Activated CD4-positive, alpha-beta T cell treated with anti-CD3 and anti-CD28 coated beads for 1 hour (primary cell): ENCODE measurements at places on chromosomes 3 and 15.

GRCh38 chr3:171460725-171461524 lies 720 bp upstream of the TNIK start:
- DNase-seq: peak; percentile 13

DNA sequence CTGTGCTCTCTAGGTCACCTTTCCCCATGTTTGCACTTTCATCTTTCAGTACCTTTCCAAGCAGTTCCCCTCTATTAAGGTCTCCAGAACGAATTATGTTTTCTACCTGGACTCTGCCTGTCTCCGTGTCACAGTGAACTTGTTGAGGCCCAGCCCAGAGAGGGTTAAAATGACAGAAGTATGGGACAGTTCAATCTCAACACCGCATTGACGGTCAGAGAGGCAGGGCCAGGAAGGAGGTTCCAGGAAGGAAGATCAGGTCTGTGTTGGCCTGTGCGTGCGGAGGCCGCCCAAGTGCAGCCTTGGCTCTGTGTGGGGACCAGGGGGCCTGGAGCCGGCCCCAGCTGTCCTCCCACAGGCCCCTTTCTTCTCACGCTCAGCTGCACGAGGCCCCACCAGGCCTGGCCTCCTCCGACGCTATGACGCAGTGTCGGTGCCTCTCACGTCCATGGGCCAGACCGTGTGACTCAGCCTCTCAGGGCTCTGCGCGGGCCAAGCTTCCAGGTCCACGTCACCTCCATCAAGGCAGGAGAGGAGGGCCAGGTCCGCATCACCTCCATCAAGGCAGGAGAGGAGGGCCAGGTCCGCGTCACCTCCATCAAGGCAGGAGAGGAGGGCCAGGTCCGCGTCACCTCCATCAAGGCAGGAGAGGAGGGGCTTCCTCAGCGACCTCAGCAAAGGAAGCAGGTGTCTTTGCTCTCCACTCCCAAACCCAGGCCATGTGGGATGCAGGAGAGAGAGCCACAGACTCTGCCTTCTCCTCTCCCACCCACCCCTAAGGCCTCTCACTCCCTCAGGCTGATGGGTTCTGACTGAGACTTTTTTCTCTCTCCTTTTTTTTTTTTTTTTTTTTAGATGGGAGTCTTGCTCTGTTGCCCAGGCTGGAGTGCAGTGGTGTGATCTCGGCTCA lies 83.1 kb downstream of the CPN2 start:
- DNase-seq: no peak

- DNase-seq: no peak
Measured at GRCh38 chr3:71684046-71684756, 41.0 kb downstream of the EIF4E3 start.

DNA sequence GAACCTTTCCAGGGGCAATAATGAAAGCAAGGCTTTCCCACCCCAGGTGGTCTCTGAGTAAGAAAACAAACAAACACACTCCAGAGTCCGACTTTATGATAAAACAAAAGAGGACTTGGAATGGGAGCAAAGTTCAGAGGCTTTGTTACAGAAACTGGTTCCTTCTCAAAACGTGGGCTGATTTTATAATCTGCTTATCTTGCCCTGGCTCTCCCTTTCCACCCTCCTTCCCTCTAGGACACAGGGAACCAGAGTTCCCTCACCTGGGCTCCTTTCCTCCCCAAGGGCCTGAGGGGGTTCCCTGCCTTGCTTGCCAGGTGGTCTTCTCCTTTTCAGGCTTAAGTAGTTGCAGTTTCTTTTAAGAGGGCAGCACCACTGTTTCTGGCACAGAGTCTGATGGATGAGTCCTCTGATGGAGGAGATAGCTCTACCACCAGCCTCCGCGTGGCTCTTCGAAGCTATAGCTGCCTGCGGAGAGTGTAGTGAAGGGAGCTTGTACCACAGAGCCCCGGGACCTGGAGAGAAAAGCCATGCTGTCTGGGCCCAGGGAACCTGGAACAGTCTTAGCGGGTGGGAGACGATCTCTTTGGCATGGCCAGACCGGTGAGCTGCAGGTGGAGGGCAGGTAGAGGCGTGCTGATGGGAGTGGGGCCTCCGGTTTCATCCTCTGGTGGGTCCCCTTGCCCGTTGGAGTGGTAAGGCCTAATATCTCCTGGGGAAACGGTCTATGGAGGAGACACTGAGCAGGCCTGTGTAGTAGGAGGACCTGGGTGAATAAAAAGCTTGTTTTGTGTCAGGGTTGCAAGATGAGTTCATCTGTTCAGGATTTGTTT lies 68.7 kb downstream of the SMAD6 start:
- no peak for DNase-seq

DNA sequence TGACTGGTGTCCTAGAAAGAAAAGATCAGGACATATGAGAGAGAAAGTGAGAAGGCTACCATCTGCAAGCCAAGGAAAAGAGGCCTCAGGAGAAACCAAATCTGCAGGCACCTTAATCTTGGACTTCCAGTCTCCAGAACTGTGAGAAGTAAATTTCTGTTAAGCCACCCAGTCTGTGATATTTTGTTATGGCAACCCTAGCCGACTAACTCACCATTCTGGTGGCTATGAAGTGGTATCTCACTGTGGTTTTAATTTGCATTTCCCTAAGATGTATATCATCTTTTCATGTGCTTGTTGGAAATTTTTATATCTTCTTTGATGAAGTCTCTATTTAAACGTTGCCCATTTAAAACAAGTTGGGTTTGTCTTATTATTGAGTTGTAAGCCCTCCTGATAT lies 40.6 kb downstream of the ILDR1 start:
- no peak for DNase-seq

DNA sequence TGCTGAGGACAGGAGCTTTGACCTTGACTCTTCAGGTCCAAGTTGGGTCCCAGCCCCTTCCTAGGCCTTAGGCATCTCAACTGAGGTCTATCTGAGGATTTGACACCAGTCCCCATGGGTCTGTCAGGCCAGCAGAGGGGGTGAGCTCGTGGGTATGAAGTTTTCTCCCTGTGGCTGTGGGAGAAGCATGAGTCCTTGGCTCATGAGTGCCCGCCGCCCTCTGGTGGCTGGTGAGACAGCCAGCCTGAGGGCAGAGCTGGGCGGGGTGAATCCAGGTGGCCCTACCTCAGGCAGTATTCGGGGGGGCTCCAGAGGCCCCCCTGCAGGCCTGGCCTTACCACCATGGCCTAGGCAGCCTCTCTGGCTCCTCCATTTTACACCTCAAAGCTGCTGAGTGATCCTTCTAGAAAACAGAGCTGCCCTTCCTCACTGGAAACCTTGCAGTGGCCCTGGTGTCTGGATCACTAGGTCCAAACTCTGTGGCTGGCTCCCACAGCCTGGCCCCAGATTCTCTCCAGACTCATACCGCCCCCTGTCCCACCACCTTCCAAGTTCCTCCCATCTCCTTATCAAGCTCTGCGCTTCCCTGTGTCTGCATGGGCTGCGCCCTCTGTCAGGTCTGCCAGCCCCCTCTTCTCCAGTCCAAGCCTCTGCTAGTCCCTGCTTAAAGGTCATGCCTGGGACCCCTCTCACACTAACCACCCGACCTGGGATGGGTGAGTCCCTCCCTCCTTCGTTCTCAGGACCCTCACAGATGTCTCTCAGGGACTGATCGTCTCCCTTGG lies 16.1 kb downstream of the SH2D7 start:
- peak; percentile 77 for DNase-seq

DNA sequence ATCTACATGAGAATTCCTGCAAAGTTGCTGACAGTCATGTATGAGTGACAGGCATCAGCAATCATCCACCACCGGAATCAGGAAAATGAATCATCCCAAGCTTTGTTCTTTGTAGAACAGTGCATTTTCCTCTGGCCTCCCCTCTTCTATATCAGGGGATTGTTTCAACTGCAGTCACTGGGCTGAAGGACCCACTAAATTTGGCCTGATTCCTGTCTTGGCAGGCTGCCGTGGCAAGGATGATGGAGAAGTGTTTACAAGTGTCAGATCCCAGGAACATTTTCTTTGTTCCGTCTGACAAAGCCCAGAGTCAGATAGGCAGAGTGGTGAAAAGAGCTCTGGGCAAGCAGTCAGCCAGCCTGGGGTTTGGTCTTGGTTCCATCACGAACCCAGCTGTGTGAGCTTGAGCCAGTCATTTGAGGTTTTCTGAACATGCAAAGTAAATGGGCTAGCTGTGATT lies 175.1 kb upstream of the TSC22D2 start:
- DNase-seq: no peak

GRCh38 chr3:42847731-42848130 lies 27.9 kb downstream of the CYP8B1 start:
- DNase-seq: no peak

DNA sequence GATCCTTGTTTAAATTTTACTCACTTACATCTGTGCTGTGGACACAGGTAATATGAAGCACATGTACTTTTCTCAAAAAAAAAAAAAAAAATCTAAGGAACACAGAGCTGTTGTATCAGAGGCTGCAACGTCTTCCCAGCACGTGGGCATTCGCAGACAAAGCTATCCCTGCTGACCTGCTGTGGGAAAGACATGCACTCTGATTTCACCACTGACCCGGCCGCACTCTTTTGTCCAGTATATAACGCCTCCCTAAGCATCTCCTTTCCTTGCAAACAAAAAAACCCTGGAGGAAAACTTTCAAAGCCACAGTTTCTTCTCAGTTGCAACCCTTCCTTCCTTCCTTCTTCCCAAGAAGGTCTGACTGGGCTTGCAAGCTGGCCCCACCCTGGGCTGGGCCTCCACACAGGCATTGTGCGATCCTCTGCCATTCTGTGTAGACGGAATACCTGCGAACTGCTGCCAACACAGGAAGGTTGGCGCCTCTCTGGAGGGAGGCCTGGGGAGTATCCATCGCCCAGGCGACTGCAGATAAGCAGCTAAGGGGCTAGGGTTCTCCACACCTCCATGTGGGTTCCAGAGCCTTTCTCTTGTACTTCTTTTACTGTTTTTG lies 50.8 kb downstream of the SLC12A8 start:
- no peak for DNase-seq

DNA sequence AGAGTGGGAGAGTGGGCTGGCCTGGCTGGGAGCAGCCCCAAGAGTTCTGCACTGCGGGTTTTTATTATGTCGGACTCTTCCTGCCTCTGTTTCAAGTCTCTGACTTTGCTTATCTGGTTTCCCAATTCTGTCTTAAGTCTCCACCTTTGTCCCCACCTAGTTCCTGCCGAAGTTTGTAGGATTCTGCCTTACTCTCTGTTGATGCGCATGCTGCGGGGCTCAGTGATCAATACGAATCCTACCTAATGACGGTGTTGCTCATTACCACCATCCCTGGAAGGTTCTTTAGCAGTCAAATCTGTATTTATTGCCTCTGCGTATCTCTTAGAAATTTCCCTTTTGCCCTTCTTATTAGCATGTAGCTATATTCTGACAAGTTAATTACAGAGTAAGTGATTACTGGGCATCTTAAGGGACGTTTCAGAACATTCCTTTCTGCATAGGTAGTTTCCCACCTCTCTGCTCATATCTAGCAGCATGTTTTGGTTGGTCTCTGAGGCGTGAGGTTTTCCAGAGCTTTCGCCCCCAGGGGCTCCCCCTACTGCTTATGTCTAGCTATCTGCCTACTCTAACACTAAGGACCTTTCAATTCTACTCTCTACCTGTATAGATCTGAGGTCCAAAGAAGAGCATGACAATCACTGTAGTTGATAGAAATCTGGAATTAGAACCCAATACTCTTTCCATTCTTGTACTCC lies 236.0 kb upstream of the EIF1B start:
- no peak for DNase-seq

- DNase-seq: no peak
Measured at GRCh38 chr3:143000528-143000927, 842 bp upstream of the U2SURP start.

DNA sequence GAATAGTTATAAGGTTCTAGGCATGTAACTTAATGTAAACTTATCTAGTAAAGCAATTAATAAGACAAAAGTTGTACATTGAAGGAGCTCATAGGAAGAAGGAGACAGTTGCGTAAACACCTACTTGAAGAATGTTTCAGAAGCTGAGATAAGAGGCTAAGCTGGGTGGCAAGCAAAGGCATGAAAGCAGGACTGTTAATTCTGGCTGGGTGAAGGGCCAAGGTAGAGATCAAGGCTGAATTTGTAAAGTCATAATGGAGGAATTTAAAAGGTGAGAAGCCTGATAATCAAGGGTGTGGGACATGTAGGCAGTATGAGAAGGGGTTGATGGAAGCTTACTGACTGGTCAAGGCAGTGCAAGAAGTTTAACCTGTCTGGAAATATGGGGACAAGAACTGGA lies 80.4 kb upstream of the TGFBR2 start:
- DNase-seq: no peak

GRCh38 chr3:78986416-78987101 lies 781.2 kb downstream of the ROBO1 start:
- DNase-seq: no peak

- DNase-seq: no peak
Measured at GRCh38 chr3:170171563-170171962, 10.0 kb downstream of the PHC3 start.

GRCh38 chr15:31306426-31307269 lies 20.0 kb upstream of the KLF13 start:
- no peak for DNase-seq

GRCh38 chr3:52983336-52983807 lies 62.5 kb downstream of the SFMBT1 start:
- DNase-seq: peak; percentile 31

DNA sequence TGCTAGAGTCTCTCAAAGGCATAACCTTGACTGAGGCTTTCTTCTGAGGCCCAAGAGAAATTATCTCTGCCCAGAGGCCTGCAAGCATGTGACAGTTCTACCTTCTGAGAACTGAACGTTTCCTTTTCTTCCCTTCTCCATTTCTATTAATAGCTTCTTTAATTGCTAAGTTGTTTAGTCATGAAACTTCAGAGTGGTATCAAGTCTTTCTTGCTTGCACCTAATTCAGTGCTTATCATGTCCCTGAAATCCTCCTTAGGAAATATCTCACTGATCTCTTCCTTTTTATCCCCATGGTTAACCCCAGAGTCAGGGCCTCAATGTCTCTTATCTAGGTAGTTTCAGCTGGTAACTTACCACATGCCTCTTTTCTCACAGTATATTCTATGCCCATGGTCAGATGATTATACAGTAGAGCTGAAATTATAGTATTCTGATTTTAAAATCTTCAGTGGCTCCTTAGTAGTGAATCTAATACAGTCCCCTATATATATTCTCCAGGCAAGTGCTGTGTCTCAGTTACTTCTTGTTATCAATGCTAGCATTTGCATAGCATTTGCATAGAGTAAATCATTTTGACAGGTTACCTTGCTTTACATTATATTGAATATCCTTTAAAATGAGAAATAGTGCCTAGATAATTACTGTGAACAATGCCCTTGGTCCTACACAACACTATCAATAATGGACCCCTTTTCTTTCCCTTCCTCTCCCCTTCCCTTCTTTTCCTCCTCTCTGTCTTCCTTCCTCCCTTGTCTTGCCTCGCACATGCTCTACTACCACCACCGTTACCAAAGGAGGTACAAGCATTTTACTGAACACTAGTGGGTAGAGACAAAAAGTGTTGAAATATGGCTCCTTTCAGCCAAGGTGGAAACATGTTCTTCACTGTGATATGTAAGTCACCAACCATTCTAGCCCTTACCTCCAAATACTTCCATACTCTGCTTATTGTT lies 33.0 kb downstream of the KBTBD8 start:
- no peak for DNase-seq

- no peak for DNase-seq
Measured at GRCh38 chr3:64306745-64307144, 81.5 kb upstream of the PRICKLE2 start.
